Urinary bladder (tissue), 4 donors: ENCODE measurements at places on chromosomes 7 and 10. TPM values are rescaled to one million over a fixed set of nuclear protein-coding genes. Genes with fewer than 3 reads are reported as not detected.

Gene LRRD1
- total RNA-seq, result 1.8 TPM

Gene MMP21
- total RNA-seq, result 0.69 TPM

Gene UNC5B
- total RNA-seq, result 12.8 TPM

Gene ESYT2
- total RNA-seq, result 106 TPM

Gene CD36
- 399 TPM for total RNA-seq

Gene GHRHR
- not detected for total RNA-seq

Gene LOXL4
- 8.8 TPM for total RNA-seq

Gene CLRN3
- 0.42 TPM for total RNA-seq

Gene PAPOLB
- 2.2 TPM for total RNA-seq

Gene BAMBI
- 33.7 TPM for total RNA-seq

Gene FAM131B
- total RNA-seq, result 4.1 TPM

Gene TWIST1
- total RNA-seq, result 22.9 TPM

Gene NKX1-2
- total RNA-seq, result not detected

Gene OPALIN
- total RNA-seq, result not detected
